ENCODE measurements at places on chromosomes 11 and 22.

DNA sequence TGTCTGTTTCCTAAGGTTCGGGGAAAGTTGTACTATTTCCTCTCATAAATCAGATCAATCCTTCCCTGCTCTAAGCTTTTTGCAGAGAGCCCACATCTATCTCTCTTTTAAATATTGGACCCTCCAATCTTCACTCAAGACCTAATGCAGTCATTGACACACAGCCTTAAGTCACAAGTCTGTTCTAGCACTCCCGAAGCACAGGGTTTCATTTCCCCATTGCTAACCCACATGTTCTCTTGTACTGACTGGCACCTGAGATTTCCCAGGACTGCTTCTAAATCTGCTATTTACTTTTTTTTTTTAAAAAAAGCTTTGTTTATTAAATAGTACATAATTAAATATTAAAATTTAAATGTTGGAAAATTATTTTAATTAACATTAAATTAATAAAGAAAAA lies 674.7 kb downstream of the TBC1D22A start:
- no peak for DNase-seq

DNA sequence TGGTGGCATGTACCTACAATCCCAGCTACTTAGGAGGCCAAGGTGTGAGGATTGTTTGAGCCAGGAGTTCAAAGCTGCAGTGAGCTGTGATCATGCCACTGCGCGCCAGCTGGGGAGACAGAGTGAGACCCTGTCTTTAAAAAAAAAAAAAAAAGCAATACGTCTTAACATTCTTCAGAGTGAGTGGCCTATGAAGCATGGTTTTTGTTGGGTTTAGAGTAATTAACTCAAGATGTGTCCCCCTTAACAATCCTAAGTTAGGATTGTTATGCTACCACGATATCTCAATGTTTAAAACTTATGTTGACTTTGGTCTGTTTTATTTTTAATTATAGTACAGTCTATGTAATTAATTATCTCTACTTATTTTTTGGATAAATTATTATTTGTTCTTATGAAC lies 156.1 kb downstream of the HIPK3 start:
- no peak for DNase-seq

DNA sequence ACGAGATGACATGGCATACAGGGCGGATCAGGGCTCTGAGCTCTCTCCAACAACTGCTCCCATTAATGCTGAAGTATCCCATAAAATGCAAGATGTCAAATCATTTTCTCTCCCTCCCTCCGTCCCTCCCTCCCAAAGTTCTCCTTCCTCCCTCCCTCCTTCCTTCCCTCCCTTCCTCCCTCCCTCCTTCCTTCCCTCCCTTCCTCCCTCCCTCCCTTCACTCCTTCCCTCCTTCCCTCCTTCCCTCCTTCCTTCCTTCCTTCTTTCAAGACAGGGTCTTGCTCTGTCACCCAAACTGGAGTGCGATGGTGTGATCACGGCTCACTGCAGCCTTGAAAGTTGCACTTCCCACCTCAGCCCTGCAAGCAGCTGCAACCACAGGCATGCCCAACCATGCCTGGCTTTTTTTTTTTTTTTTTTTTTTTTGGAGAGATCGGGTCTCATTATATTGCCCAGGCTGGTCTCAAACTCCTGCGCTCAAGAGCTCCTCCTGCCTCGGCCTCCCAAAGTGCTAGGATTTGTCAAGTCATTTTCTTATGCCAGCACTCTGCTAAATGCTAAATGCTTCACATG lies 38.2 kb downstream of the TXN2 start:
- DNase-seq: no peak

- DNase-seq: no peak
These were observed 74.7 kb upstream of the SESN3 start for GRCh38 chr11:95305705-95306104.

GRCh38 chr11:40274017-40274416 lies 1185.4 kb downstream of the LRRC4C start:
- no peak for DNase-seq

- DNase-seq: no peak
These were observed 22.9 kb downstream of the USH1C start for GRCh38 chr11:17521106-17521900.

- DNase-seq: peak; percentile 54
These were observed 109.8 kb downstream of the BCR start for GRCh38 chr22:23289851-23290724.

- no peak for DNase-seq
These were observed 54.2 kb downstream of the OTOG start for GRCh38 chr11:17601256-17601671.

DNA sequence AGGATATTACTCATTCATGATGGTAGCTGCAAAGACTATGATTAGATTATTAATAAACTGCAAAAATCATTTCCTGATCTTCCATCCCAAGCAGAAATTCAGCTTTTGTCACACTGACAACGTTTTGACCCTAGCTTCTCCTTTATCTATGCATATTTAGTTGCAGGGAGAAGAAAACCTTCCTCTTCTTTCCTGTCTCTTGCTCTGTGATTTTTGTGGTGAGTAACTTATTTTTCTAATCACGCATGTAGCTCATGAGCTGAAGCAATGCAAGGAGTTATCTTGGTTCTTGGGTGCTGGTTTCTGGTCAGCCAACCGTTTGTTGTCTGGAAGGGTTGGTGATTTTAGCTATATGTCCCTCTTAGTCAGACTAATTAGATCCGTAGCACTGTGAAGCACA lies 56.4 kb downstream of the FDX1 start:
- DNase-seq: no peak

DNA sequence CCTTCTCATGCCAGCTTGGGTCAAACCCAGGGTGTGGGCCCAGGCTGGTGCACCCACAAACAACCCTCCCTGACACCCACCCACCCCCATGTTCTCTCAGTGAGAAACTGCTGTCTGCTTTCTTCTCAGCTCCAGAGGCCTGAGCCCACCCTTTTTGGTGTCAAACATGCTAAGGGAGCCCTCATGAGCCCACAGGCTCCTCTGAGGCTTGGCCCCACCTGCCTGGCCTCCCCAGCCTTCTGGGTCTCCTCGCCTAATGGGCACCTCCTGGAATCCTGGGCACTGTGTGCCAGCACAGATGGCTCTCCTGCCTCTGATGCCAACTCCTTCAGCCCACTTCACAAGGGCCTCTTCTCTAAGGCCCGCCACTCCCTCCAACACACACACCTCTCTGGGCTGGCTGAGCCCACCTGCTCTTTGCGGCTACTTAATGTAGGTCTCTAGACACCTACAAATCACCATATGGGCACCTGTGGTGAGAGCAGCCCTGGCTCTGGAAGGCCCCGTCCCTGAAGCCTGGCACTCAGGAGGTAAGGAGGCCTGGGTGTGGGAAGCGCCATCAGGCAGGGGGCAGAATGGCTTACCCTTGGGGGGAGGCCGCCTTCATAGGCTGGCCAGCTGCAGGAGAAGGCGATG lies 4.4 kb downstream of the NAGA start:
- DNase-seq: no peak

- no peak for DNase-seq
These were observed 286.1 kb downstream of the RAB38 start for GRCh38 chr11:87889126-87889525.

DNA sequence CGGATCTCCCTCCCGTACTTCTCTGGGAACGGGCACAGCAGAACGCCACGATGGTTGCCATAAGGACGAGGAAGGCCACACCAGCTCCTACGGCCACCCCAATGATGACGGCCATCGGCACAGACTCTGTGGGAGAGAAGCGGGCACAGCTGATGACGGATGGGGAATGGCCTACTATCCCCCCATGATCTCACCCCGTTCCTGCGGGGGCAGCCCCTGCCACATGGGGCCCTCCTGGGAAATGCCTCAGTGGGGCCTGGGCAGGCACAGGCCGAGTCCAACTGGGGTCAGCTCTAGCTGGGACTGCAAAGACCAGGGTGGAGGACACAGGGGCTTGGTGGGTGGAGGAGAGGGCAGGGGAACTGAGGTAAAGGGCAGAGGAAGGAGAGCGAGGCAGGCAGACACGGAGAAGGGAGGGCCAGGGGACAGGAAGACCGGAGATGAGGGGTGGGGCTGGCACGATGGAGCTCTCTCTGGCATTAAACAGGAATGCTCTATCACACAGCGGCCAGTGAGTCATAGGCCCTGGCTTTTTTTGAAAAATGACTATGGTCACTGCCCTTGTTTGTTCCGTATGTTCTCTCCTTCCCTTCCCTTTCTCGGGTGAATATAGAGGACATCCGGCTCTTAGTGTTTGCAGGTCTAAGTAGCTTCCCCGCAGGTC lies 76.0 kb downstream of the ST3GAL4 start:
- DNase-seq: no peak

- DNase-seq: no peak
These were observed 1339.8 kb downstream of the LRRC4C start for GRCh38 chr11:40119661-40120060.

DNA sequence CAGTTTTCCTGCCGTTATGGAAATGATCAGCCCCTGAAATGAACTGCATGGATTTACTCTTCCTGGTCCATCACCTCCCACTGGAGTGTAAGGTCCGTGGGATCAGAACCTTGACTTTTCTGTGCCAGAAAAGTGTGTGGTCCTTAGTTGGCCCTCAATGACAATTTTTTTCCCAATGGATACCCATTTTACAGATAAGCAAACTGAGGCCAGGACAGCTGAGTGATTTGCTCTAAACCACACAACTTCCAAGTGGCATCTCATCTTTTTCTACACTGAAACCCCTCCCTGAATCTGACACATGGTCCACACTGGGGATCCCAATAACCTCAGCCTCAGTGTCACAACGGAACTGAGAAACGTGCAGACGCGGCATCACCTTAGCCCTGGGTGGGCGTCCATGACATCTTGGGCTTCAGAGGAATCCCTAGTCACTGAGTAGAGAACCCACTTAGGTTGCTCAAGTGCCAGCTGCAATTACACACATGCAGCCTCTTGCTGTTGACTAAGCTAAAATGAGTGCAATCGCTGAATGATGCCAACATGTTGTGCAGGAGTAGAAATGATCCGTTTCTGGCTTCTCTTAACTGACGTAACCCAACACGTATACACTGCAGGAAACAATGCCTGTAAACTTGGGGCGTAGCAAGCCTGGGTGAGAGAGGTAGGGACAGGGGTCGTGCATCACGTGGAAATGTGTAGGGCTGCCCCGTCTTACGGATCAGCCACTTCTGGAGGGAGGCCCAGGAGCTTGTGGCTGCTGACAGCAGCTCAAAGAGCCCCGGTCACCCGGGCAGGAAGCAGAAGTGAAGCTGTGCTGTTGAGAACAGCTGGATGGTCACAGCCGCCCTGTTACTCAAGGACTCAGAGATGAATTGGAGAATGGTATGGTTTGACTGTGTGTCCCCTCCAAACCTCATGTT lies 136.3 kb downstream of the SHANK2 start:
- no peak for DNase-seq

DNA sequence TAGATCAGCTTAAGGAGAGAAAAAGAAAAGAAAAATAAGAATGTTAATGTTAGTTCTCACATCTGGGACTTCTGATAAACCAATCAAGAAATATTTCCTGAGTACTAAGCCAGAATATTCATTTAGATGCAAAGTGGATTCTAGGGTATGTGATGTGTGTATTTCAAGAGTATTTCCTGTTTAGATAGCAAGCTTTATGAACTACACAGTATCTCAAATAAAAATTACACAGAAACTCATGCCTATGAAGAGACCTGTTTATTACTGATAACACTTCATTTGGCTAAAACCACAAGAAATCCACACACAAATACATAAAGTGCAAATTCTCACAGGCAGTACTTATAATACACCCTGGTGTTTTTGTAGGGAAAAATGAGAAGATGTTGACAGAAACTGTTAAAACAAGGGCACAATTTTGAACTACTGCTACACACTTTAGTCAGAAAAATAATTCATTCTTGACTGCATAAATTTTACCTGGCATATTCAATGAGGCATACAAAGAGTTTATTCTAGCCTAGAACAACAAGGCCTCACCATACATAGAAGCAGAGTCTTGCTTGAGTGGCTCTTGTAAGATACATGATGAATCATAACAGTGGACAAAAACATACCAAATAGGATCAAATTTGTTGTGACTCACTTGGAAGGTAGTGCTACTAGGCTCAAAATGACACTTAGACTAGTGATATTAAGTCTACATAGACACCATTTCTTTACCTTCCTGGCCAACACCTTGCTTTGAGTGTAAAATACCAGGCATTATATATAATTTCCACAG lies 18.8 kb upstream of the P4HA3 start:
- DNase-seq: no peak

- peak; percentile 27 for DNase-seq
These were observed 637 bp downstream of the DRD2 start for GRCh38 chr11:113474362-113475159.

Data from stimulated activated CD4-positive, alpha-beta T cell treated with anti-CD3 and anti-CD28 coated beads, Interleukin-1b, Interleukin-23, amount 100 ng/mL, for 4 hours (primary cell).